ENCODE measurements at places on chromosomes 4 and X. TPM values are rescaled to one million over a fixed set of nuclear protein-coding genes. Genes with fewer than 3 reads are reported as not detected.

The USP17L26 gene
- total RNA-seq = not detected

The PCDH18 gene
- 10.8 TPM for total RNA-seq

The POU4F2 gene
- total RNA-seq = not detected

The C4orf36 gene
- 1.6 TPM for total RNA-seq

The SMR3B gene
- not detected for total RNA-seq

The CCSER1 gene
- total RNA-seq = 8.4 TPM

The HTR2C gene
- total RNA-seq = not detected

The ERAS gene
- not detected for total RNA-seq

The ANOS1 gene
- total RNA-seq = 46.2 TPM

The TCEAL5 gene
- not detected for total RNA-seq

The CDX4 gene
- total RNA-seq = not detected

The ENPEP gene
- 8.2 TPM for total RNA-seq

The TBX22 gene
- not detected for total RNA-seq

The CXorf49 gene
- not detected for total RNA-seq

The YY2 gene
- total RNA-seq = 1.1 TPM

The MGST2 gene
- 79.3 TPM for total RNA-seq

The ANK2 gene
- total RNA-seq = 14.0 TPM

Data from lower lobe of right lung (tissue), 2 donors.